Femur (tissue), 1 donor: ENCODE measurements at places on chromosomes 1 and 21.

DNA sequence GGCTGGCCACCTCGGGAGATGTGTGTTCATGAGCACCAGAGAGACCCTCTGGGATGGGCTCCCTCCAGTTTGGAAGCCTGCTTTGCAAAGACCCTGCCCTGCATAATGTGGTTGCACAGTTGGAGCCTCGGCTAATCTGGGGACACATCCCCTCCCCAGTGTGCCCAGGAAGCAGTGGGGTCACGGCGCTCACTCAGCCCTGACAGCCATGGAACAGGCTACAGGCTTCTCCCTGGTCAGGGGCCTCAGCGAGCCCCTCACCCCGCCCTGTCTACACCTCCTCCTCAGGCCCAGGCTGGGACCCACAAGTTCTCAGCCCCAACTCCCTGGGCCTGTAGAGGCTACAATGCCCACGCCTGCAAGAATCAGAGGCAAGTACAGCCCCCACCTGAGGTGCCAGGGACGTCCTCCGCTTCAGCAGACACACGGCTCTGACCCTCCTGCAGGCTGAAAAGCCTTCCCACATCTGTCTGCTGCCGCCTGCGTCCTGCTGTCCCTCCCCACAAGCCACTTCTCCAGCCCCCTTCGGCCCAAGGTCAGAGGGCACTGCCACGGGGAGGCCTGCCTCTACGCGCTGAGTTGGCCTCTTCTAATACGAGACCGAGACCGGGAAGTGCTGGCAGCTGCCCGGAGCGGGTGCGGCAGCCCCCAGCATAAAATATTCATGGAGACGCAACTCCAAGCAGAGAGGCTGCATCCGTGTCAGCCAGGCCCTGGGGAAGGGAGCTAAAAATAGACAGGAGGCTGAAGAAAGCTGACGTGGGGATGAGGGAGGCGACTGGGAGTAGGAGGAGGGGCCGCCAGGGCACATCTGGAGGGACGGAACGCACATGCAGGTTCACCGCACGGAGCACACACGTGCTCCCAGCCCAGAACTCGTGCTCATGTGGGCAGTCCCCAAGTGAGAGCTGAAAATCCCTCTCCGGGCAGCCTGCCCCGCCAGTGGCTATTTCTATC is 15.2 kb upstream of the GPR153 start:
- peak; percentile 90 for DNase-seq

DNA sequence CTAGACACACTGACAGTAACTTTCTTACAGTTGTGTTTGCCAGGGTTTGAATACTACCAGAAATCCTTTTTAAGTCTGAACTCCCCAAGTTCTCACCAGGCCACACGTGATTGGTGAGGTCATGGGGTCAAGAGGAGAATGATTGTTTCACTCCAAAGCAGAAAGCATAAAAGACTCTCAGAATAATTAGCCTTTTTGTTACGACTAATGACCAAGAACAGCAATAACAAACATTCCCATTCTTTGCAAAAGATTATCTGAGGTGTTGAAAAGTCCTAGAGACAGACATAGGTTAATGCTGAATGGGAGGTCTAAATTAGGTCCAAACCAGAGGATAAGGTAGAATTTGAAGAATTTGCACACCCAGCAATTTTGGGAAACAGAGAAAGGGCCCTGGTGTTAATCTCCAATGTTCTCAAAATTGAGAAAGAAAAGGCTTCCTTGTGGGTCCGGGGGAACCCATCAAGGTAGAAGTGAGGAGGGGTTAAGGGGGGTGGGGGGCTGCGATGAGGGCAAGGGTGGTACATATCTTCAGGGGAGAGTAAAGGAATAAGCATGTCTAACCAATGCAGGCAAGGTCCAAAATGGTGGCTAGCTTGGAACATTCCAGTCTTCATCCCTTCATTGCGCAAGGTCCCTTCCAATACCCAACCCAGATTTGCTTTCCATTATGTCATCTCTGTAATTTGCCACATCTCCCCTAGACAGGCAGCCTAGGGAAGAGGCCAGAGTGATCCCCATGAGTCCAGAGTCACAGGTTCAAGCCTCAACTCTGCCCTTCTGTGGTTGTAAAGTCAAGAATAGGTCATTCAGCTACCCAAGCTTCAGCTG is 74.6 kb upstream of the NFIA start:
- no peak for DNase-seq

GRCh38 chr21:35275776-35276175 is 226.7 kb upstream of the RUNX1 start:
- no peak for DNase-seq

GRCh38 chr21:38494251-38494642 is 4.0 kb downstream of the ERG start:
- DNase-seq = no peak

DNA sequence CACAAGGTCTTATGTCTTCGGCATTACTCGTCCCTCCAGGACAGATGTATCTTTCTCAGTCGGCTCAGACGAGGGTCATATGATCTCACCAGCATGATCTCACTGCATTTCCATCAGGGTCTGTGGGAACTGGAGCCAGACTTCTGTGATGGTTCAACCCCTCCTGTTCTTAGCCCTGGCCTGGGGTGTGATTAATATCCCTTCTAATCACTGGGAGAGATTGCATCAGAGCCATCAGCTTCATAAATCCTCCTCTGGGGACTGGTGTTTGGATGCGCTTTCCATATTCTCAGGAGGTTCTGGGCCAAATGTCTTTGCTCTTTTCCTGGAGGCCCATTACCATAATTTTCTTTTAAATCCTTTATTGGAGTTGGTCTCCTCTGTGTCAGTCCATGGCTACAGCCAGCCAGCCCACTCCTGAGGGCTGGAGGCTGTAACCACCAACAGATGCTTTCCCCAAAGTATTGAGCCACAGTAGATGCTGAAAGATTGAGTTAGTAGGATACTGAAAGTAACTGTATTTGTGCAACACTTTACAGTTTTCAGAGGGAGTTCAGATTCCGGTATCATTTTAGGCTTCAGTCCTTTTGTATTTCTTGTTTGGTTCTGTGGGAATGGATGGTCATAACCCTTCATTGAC is 20.0 kb downstream of the CACNA1E start:
- peak; percentile 64 for DNase-seq

DNA sequence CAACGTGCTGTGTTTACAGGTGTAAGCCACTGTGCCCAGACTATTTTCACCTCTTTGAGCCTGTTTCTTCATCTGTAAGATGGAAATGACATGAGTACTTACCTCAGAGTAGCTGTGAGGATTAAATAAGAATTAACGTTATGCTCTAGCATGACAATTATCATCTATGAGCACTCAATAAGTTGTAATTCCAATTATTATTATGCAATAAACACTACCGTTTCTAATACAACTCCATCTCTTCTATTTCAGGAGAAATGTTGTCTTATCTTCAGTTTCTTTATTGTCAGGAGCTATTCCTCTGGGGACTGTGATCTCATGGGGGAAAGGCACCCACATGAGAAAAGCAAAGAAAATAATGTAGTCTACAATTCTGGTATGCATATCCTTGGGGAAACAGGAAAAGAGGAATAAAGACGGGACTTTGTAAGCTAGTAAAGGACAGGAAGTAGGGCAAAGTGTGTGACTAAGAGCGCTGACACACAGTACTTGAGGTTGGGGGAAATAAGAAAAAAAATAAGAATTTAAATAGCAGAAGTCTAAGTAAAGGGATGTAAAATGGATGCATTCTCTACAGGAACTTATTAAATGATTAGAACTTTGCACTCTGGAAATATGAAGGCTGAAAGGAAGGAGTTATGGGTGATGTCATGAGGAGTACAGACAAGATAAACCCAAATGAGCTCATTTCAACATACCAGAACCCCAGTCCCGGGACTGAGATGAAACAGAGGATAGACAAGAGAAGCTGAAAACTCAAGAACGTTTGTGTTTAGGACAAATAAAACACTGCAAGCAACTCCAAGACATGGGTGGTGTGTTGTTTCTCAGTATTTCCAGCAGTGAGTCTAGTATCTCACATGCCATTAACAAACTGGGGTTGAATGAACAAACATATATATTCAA is 9.8 kb downstream of the PHC2 start:
- DNase-seq = no peak
